Skeletal muscle cell (primary cell): ENCODE measurements at places on chromosomes 12 and 14.

DNA sequence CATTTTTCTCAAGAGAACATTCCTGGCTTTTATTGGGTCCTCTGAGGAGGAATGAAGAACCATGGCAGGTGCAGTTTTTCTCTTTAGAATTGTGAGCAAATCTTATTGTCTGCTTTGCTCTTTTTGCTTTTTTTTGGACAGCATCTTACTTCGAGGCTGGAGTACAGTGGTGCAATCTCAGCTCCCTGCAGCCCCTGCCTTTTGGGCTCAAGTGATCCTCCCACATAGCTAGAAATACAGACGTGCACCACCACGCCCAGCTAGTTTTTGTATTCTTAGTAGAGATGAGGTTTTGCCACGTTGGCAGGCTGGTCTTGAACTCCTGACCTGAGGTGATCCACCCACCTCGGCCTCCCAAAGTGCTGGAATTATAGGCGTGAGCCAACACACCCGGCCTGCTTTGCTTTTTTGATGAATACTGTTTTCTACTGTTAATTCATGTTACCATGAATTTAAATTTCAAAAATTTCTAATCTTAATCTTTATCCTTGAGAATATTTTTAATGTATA is 71.5 kb downstream of the POLR3B start:
- no peak for DNase-seq

DNA sequence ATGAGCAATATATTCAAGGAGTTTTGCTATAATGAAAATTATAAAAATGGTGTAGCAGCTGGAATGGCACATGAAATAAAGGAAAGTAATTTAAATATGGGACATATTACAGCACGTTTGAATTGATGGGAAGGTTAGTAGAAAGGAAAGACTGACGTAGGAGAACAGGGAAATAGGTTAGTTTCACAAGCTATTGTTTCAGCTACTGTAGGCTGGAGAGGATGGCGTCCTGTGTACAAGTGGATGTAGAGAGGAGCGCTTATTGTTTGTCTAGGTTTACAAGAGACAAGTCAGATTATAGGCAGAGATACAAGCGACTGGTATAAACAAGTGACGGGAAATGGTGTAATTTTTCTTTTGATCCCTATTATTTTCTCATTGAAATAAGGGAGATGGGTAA is 431.2 kb upstream of the PDE3A start:
- no peak for DNase-seq

- DNase-seq: no peak
Observed at GRCh38 chr14:43005807-43006206, 1399.1 kb downstream of the LRFN5 start.

- DNase-seq: no peak
Observed at GRCh38 chr12:74292351-74293194, 245.1 kb upstream of the ATXN7L3B start.

GRCh38 chr12:60421741-60422140 is 825.9 kb downstream of the SLC16A7 start:
- DNase-seq: no peak

- DNase-seq: no peak
Observed at GRCh38 chr12:53381731-53382630, 2.0 kb downstream of the SP1 start.

DNA sequence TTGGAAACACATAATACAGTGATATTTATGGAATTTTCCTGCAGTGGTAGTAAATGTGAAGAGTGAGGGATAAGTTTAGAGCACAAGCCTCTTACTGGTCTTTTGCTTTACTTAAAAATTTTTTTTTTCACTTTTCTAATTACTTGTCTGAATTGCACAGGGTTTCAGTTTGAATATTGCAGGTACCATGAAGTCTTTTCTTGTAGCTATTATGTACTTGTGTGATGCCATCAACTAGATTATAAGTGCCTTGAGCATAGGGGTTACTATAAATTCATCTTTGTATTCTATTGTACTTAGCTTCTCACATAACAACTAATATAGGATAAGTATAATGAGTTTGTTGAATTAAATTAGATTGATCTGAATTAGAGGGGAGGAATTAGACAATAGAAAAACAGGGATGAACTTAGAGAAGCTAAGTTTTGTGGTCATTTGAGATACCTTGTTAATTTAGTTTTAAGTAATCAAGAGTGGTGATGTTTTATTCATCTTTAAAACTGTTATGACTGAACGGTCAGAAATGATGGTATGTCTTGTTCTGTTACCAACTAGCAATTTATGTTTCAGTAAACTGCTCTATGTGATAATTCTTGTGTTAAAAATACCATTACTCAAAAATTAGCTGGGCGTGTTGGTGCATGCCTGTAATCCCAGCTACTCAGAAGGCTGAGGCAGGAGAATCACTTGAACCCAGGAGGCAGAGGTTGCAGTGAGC is 42.1 kb downstream of the CCDC91 start:
- no peak for DNase-seq

GRCh38 chr14:57486767-57487379 is 6.8 kb downstream of the CCDC198 start:
- peak; percentile 8 for DNase-seq

DNA sequence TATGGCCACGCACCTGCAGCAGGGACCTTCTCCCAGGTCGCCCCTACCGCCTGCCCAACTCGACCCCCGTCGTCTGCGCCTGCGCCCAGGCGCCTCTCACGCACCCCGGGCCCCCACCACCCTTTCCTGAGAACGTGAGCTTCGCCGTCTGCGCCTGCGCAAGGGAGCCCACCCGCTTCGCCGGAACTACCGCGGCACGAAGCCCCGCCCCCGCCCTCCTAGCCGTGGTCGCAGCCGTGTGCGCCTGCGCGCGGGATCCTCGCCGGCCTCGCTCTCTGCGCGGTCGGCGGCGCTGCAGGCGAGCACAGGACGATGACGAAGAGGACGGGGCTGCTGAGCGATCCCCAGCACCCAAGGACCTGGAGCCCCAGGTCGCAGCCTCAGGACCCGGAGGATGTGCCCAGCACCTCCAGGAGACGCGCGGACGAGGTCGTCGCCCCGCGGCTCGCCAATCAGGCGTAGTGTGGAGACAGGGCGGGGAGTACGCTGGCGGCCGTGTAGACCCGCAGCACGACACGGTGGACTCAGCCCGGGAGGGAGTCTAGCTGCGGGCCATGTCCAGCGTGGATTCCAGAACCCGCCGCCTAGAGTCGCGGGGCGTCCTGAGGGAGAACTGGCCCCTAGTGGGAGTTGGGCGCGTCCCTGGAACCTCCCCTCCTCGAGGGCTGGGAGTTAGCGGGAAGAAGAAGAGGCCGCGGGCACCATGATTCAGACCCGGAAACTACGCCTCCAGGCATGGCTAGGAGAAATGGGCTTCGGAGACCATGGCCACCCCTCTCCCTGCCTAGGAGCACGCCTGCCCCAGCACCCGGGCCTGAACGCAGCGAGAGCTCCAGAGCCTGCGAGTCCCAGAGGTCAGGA is 1120.8 kb upstream of the TMEM132C start:
- DNase-seq: no peak

GRCh38 chr12:71447691-71448132 is 8.1 kb downstream of the LGR5 start:
- DNase-seq: no peak

- no peak for DNase-seq
Observed at GRCh38 chr12:112846619-112847018, 55.1 kb downstream of the RPH3A start.

DNA sequence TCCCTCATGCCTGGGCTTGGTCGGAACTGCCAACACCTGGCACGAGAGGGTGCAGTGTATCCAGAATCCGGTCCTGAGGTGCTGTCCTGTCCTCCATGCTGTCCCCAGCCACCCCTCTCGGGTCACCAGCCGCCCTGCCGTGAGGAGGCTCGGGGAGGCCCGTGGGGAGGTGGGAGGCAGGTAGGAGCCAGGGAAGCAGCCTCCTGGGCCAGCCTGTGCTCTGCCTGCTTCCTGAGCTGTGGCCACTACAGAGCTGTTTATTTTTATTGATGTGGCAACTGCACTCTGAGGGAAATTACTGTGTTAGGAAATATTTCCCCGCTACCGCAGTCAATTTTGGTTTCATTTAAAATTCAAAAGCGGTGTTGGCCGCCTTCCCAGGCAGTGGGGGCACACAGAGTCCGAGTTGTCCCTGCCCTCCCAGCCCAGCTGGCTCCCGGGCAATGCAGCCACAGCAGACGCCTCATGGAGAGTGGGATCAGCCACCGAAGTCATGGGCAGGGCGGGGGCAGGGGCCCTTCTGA is 18.3 kb downstream of the NOC4L start:
- DNase-seq: peak; percentile 33

- no peak for DNase-seq
Observed at GRCh38 chr12:41212625-41213024, 24.5 kb downstream of the PDZRN4 start.

- peak; percentile 94 for DNase-seq
Observed at GRCh38 chr14:64232095-64232838, 61.9 kb downstream of the ESR2 start.

DNA sequence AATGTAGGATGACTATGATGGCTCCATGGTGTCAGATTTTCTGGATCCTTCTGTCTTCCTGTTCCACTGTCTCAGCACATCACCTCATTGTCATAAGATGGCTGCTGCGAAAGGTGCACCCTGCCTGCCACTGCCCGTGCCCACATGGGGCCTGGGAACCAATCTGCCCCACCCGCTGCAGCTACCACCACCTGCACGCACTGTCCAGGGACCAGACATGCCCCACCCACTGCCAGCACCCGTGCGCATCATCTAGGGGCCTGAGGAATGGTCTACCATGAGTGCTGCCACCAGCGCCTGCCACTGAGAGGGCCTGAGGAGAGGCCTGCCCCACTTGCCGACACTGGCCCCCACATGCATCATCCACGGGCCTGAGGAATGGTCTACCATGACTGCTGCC is 23.8 kb downstream of the CYP46A1 start:
- no peak for DNase-seq

DNA sequence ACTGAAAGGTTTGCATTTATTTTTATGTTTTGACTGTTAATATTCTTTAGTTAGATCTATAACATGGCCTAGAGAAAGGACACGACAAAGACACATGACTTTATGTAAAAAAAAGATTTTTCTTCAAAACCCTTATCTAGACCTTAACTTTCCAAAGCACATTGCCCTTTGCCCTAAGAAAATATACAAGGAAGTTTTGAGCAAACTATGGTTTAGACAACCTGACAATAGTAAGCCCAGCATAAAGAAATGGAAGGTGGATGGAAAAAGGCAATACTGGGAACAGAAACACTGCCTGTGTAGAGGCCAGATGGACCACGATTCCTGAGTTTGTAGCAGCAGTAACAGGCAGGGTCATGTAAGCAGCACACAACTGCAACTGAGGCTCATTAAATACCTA is 724.0 kb downstream of the GALC start:
- DNase-seq: no peak

GRCh38 chr14:51652168-51653078 is 713 bp downstream of the FRMD6 start:
- DNase-seq: no peak

DNA sequence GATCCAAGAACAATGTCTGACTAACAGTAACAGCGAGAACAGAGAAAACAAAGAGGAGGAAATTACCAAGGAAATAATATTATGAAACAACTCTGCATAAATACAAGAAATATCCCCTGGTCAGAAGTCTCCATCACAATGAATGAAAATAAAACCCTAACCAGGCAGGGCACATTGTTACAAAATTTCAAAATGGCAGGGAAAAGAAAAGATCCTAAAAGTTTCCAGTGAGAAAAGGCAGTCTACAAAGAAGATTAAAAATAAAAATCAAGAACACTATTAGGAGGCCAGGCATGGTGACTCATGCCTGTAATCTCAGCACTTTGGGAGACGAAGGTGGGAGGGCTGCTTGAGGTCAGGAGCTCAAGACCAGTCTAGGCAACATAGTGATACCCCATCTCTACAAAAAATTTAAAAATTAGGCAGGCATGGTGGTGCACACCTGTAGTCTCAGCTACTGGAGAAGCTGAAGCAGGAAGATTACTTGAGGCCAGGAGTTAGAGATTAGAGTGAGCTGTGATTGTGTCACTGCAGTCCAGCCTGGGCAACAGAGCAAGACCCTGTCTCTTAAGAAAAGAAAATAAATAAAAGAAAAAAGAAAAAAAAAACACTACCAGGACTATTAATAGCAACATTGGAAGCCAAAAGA is 47.8 kb downstream of the FERMT2 start:
- DNase-seq: no peak

DNA sequence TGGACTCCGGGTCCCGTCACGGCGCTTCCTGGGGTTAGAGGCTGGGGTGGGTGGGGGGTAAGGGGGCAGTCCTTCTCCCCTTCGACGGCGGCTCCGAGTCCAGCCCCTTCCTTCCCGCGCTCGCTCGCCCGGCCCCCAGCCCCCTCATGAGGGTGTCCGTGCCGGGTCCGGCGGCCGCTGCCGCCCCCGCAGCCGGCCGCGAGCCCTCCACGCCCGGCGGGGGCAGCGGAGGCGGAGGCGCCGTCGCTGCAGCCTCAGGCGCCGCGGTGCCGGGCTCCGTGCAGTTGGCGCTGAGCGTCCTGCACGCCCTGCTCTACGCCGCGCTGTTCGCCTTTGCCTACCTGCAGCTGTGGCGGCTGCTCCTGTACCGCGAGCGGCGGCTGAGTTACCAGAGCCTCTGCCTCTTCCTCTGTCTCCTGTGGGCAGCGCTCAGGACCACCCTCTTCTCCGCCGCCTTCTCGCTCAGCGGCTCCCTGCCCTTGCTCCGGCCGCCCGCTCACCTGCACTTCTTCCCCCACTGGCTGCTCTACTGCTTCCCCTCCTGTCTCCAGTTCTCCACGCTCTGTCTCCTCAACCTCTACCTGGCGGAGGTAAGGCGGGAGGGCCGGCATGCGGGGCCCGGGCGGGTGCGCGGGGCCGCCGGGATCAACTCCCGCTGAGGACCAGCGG is 500 bp downstream of the GPR137C start:
- no peak for DNase-seq

DNA sequence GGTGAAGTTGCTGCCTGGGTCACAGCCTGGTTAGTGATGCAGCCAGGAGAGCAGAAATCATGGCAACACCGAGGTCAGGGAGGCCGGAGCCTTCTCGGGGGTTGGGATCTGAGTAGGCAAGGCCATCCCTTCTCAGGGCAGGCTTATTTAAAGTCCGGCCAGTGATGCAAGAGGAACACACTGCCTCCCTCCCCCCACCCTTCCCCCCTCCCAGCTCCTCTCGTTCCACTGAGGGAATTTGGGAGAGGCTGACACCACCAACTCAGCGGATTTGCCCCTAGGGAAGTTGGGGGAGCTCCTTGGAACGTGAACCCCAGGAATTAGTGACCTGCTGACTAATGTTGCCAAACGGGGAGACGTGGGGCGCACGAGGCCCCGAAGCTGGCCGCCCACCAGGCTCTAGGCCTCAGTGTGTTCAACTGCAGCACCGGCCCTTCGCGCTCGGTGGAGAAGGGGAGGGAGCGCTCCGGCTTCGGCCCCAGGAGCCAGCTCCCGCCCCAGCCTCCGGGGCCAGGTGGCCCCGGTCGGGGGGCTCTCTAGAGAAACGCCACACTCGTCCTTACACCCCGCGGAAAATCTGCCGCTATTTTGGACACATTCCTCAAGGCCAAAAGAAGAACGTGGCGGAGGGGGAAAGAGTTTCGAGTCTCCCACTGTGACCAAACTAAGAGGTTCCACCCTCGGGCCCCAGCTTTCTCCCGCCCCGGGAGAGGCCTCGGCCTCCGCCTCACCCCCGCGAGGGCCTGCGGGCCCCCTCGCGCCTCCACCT is 1.6 kb downstream of the CTDSP2 start:
- peak; percentile 48 for DNase-seq

- DNase-seq: no peak
Observed at GRCh38 chr14:27049701-27050100, 451.9 kb upstream of the NOVA1 start.
